Metanephros (tissue), 2 donors: ENCODE measurements at places on chromosomes 16 and 17. TPM values are rescaled to one million over a fixed set of nuclear protein-coding genes. Genes with fewer than 3 reads are reported as not detected.

SLC22A31 gene
- total RNA-seq = 0.47 TPM

ATXN7L3 gene
- total RNA-seq = 34.6 TPM

MT1G gene
- 40.0 TPM for total RNA-seq

SLFN11 gene
- total RNA-seq = 16.3 TPM

FKBP10 gene
- 113 TPM for total RNA-seq

BMERB1 gene
- 27.4 TPM for total RNA-seq

WSCD1 gene
- total RNA-seq = 20.4 TPM

ITGA2B gene
- 9.3 TPM for total RNA-seq

CTRB1 gene
- total RNA-seq = not detected

OTOA gene
- 0.18 TPM for total RNA-seq

GP1BA gene
- 0.88 TPM for total RNA-seq

MYH8 gene
- 1,213 TPM for total RNA-seq

LRRC46 gene
- 0.35 TPM for total RNA-seq

MSRB1 gene
- total RNA-seq = 22.4 TPM

FOXJ1 gene
- 21.6 TPM for total RNA-seq

PLXDC1 gene
- total RNA-seq = 11.9 TPM

KRTAP4-11 gene
- not detected for total RNA-seq

ZNF319 gene
- 9.3 TPM for total RNA-seq

FAM171A2 gene
- total RNA-seq = 24.0 TPM

TAC4 gene
- not detected for total RNA-seq

RHOT2 gene
- 84.5 TPM for total RNA-seq

ABCC3 gene
- 13.5 TPM for total RNA-seq

ENPP7 gene
- total RNA-seq = 4.4 TPM

CD300A gene
- 5.0 TPM for total RNA-seq

CDK3 gene
- total RNA-seq = 7.3 TPM

OXLD1 gene
- 16.5 TPM for total RNA-seq

ZP2 gene
- not detected for total RNA-seq

ODAD4 gene
- total RNA-seq = 1.9 TPM

TMEM100 gene
- 25.9 TPM for total RNA-seq

KRTAP9-2 gene
- total RNA-seq = not detected

NARF gene
- 50.8 TPM for total RNA-seq

SMTNL2 gene
- total RNA-seq = 95.6 TPM

TEN1 gene
- total RNA-seq = 24.6 TPM

CA4 gene
- 18.9 TPM for total RNA-seq
